Fibroblast of villous mesenchyme (primary cell): ENCODE measurements at places on chromosomes 13 and 19. TPM values are rescaled to one million over a fixed set of nuclear protein-coding genes. Genes with fewer than 3 reads are reported as not detected.
A peak's percentile ranks its signal among the peaks of the same experiment; 100 is the strongest.

- peak; percentile 99 for DNase-seq
These were observed 34.2 kb downstream of the MBNL2 start for GRCh38 chr13:97256343-97256783.

DNA sequence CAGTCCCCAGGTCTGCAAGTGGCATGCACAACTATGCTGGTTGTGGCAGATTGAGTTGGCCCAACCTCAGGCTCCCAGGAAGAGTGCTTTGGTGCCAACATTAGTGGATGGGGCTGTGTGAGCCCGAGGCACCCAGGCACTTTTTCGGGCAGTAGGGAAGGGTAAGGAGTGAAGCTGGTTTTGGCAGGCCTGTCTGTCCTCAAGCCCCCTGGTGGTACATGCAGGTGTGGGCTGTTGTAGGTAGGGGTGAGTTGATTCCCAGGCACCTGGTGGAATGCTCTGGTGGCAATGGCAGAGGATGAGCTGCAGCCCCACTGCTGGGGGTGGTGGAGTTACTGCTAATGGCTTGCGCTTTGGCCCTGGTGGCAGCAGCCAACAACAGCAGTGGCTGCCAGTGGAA is 723.7 kb upstream of the SLITRK1 start:
- DNase-seq: no peak

- peak; percentile 43 for DNase-seq
These were observed 19.1 kb downstream of the TMEM150B start for GRCh38 chr19:55305983-55306562.

GRCh38 chr19:13597640-13598039 is 91.4 kb upstream of the CACNA1A start:
- peak; percentile 69 for DNase-seq

DNA sequence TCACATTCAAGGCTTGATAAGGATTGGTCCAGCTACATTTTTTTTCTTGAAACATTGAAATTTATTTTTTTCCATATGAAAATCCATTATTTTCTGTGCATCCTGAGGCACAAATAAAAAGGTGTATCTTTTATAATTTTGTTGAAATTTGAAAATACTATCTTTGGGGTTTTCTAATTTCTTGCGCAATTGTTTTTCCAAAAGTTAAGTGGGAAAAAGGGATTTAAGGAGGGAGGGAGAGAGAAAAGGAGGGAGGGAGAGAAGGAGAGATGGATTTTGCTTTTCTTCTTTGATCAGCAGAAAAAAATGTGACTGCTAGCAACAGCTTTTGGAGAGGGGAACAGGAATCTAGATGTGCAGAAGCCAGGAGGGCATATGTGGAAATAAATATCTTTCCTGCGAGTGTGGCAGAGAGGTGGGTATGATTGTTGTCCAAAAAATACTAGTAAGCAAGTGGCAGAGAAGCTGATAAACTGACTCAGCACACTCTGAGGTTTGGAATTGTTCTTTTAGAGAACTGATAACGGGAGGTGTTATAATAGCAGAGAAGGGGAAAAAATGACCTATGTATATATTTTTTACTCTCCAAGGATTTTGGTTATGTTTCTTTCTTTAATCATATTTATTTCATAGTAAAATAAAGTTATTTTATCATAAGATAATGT is 61.2 kb upstream of the EDNRB start:
- no peak for DNase-seq

DNA sequence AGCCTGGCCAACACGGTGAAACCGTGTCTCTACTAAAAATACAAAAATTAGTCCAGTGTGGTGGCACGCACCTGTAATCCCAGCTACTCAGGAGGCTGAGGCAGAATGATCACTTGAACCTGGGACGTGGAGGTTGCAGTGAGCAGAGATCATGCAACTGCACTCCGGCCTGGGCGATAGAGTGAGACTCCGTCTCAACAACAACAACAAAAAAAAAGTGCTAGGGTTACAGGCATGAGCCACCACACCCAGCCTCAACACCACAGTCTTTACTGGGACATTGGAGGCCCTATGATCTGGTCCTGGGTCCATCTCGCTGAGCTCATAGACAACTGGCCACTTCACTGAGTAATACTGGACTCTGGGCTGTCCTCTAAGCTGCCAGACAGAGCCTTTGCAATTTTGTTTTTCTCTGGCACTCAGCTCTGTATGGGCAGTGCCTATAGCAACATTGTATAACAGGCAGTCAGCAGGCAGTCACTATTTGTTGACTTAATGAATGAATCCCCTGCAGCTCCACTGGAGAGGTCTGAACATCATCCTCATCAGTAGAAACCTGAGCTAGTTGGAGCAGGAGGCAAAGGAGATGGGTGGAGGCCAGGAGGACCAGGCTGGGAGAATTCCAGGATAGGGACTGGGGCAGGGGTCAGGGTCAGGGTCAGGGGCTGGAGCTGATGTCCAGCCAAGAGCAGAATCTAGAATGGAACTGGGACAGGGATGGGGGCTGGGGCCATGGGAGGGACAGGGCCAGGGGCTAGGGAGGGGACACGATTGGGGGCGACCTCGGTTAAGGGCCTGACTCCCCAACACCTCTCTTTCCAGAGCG is 8.1 kb downstream of the BLOC1S3 start:
- DNase-seq: no peak

Gene TEX29
- 0.64 TPM in 1 of 2 replicates, not detected in the other for total RNA-seq
